ENCODE measurements at places on chromosomes 3 and 15.

GRCh38 chr3:152395764-152396163 is 127.0 kb downstream of the MBNL1 start:
- DNase-seq = no peak

- DNase-seq = no peak
These were observed 16.7 kb downstream of the MEIS2 start for GRCh38 chr15:37083610-37084009.

DNA sequence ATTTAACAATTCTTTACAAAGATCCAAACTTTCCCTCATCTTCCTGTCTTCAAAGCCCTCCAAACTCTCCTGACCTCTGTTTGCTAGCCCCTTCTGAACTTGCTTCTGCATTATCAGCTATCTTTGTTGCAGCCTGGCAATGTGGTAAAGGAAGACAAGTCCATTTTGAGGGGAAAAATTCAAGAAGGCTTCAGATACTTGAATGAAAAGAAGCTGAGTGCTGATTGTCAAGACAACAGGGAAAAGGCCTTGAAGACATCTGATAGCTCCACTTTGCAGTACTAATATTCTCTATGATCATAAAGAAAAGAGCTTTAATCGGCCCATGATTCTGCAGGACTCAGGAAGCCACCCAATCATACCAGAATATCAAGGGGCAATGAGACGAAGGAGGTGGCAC is 91.8 kb downstream of the LMLN start:
- no peak for DNase-seq

- DNase-seq = no peak
These were observed 209.8 kb downstream of the PLCL2 start for GRCh38 chr3:17094551-17094950.

GRCh38 chr3:37645517-37646380 is 215.9 kb upstream of the CTDSPL start:
- no peak for DNase-seq

- no peak for DNase-seq
These were observed 33.4 kb downstream of the KAT2B start for GRCh38 chr3:20073683-20074082.

- DNase-seq = no peak
These were observed 201.1 kb upstream of the RGMA start for GRCh38 chr15:93289941-93290617.

DNA sequence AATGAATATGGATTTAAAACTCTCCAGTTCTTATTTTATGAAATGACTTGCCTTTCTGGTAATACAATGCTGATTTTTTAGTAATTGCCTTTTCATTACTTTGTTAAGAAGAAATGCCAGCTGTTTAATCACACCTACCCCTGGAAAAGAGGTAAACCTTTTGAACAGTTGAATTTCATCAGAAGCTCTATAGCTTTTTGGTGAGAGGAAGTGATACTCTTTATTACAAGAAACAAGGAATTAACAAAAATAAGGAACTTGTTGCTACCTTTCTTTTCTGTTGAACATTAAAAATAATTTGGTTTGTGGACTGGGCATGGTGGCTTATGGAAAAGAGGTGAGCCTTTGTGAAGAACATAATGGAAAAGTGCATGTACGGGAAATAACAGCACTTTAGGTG is 19.7 kb downstream of the BLOC1S6 start:
- no peak for DNase-seq

DNA sequence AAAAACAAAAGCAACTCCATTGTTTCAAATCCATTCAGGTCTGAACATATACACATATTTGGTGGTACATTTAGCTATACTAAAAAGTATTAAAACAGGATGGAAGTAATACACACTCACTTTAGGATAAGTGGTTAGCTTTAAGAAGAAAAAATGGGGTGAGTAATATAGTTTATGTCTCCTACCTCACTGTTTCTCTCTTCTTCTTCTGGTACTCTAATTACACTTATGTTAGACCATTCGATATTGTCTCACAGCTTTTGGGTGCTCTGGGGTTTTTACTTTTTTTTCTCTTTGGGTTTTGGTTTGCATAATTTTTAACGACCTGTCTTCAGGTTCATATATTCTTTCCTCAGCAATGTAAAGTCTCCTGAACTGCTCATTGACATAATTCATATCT is 75.4 kb upstream of the AKAP13 start:
- DNase-seq = no peak

DNA sequence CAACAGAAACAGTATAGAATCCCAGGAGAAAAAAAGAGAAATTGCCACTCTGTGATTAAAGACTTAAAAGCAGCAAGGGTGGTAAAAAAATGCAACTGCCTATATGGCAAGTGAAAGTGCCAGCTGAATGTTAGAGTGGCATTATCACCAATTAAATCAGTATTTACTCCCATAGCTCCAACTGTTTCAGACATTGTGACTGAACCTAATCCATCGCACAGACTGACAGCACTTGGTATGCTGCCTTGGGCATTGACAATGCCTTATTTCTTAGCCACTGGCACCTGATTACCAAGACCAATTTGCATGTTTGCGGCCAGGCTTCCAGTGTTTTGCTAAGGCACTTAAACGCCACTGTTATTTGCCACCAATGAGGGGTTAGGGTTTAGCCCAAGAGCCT is 201.9 kb upstream of the NECTIN3 start:
- no peak for DNase-seq

- DNase-seq = no peak
These were observed 170.9 kb downstream of the OXSM start for GRCh38 chr3:25960776-25961175.

- no peak for DNase-seq
These were observed 68.4 kb upstream of the NR2F2 start for GRCh38 chr15:96262097-96262496.

DNA sequence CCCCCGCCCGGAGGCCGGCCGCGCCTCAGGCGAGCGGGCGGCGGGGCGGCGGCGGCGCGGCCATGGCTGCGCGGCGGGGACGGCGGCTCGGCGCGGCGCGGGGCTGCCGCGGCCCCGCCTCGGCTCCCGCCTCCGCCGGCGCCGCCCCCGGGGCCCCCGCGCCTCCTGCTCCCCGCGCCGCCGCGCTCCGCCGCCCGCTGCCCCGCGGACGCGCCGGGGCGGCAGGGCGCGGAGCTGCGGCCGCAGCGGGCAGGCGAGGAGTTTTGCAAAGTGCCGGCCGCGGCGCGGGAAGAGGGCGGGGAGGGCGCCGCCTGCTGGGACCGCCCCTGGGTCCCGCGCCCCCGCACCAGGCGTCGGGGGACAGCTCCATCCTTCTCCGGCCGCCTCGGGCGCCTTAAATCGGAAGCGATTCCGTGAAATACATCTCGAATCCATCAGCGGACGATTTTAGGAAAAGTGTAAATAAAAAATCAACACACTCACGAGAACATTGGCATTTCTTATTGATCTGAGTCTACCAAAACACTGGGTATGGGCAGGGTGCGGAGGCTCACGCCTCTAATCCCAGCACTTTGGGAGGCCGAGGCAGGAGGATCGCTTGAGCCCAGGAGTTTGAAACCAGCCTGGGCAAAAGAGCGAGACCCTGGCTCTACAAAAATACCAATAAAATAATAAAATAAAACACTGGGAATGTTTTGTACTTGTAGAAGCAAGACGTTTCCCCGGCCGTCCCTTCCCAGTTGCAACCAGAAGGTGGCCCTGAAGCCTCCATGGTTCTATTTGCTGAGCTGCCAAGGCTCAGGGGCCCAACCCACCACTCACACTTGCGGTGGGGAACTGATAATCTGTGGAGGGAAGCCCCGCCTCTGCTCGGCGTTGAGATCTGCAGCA is 136.9 kb downstream of the NUP210 start:
- no peak for DNase-seq

- no peak for DNase-seq
These were observed 104.6 kb downstream of the LRIG1 start for GRCh38 chr3:66396161-66396760.
